ENCODE measurements at places on chromosomes 16 and 17.
A peak's percentile ranks its signal among the peaks of the same experiment; 100 is the strongest.

GRCh38 chr17:82414548-82415281 is 3.4 kb upstream of the HEXD start:
- no peak for DNase-seq

DNA sequence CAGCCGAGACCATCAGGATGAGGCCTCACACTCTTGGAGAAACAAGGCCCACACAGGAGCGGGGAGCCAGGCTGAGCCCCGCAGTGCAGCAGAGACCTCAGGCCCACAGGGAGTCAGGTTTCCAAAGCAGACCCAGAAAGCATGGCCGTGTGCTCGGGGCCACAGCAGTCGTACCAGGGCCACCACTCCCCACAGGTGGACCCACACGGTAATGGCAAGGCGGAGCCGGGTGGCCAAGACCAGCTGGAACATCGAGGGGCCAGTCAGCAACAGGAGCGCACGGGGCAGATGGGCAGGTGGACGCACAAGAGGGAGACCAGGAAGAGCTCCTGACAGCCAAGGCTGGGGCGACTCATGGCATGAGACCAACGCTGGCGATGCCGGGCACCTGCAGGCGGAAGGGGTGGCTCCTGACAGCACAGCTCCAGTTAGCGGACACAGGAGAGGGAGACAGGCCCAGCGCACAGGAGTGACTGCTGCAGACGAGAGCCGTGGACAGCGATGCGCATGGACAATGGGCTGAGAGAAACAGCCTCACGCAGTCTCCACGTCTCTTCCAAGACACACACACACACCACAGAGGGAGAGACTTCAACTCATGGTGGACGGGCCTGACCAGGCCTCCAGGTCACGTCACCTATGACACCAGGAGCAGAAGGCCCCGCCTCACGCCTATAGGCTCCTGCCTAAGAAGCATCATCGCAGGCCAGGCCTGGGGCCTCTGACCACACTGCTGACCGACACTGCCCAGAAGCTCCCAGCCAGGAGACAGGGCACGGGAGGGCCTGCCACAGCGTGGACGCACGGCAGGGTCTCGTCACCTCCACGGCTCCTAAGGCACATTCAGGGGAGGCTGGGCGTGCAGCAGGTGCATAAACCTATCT is 58.6 kb downstream of the ZNF778 start:
- no peak for DNase-seq

- DNase-seq = no peak
These were observed 18.5 kb downstream of the CYTH1 start for GRCh38 chr17:78763561-78763960.

- DNase-seq = no peak
These were observed 11.1 kb downstream of the PTRH2 start for GRCh38 chr17:59695945-59696681.

DNA sequence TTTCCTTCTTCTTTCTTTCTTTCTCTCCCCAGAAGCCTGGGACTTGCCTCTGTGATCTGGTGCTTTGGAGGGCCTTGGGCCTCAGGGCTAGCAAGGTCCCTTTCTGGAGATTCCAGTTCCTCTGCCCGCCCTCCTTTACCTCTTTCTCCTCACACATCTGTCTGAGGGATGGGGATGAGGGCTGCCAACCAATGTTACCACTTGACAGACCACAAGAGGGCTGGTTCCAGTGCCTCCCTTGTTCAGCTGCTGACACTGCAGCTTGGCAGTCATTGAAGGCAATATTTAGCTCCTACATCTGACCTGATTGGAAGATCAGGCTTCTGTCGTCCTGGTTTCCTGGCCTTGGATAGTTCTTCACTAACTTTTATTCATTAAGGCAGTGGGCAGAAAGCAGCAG is 3.6 kb upstream of the ZNF652 start:
- no peak for DNase-seq

DNA sequence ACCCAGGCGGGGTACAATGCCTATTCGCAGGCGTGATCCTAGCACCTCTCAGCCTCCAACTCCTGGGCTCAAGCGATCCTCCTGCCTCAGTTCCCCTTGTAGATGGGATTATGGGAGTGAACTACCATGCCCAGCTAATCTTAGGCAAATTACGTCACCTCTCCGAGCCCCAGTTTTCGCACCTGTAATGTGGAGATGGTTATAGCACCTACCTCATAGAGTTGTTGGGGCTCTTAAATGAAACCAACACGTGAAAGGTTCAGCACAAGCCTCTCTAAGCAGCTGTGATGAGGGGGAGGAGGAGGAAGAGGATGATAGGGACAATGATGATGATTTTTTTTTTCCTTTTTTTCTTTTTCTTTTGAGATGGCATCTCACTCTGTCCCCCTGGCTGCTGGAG is 59.9 kb downstream of the ABR start:
- DNase-seq = no peak

GRCh38 chr17:80872501-80873306 is 118.9 kb upstream of the CHMP6 start:
- no peak for DNase-seq

GRCh38 chr17:61805399-61805798 is 57.9 kb downstream of the BRIP1 start:
- no peak for DNase-seq

- no peak for DNase-seq
These were observed 311.5 kb upstream of the KCNJ16 start for GRCh38 chr17:69763503-69763902.

GRCh38 chr17:80071116-80071841 is 30.1 kb upstream of the GAA start:
- no peak for DNase-seq

DNA sequence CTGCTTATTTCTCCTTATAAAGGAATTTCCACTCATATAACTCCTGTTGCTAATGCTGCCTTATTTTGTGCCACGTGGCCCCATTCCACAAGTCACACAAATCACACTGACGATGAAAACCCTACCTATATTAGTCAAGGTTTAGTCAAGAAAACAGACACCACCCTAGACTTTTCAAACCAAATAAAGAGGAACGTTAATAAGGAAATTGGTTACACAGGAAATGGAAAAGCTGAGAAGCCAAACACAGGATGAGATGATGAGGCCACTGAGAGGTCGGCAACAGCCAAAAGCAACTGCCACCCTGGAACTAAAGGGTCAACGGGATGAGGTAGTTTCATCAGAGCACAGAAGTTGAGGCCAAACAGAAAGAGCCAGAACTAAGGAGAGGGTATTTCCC is 47.3 kb upstream of the ALOX12 start:
- DNase-seq = no peak

GRCh38 chr17:64231567-64232141 is 31.4 kb downstream of the TEX2 start:
- no peak for DNase-seq

GRCh38 chr17:76204277-76204676 is 36.0 kb downstream of the RNF157 start:
- no peak for DNase-seq

GRCh38 chr17:71213936-71214335 is 906.9 kb upstream of the SOX9 start:
- no peak for DNase-seq

DNA sequence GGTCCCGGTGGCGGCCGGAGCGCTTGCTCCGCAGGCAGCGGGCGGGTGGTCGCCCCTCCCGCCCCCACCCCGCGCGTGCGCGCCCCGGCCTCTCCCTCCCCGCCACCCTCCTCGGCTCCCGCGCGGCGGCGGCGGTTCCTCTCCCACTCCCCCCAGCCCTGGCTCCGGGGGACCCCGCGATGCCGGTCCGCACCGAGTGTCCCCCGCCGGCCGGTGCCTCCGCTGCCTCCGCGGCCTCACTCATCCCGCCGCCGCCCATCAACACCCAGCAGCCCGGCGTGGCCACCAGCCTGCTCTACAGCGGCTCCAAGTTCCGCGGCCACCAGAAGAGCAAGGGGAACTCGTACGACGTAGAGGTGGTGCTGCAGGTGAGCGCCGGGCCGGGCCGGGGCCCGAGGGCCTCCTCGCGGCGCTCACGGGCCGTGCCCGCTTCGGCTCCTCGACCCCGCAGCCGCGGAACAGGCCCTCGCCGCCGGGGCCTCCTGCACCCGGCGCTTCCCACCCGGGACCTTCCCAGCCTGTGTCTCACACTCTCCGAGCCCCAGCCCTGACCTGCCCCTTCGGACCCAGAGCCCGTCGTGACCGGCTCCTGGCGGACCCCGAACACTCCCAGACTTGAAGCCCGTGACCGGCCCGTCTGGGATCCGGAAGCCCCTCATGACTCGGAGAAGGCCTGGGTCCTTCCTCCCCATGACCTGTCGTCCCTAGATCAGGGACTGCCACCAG is 490 bp downstream of the GID4 start:
- DNase-seq = peak; percentile 15

DNA sequence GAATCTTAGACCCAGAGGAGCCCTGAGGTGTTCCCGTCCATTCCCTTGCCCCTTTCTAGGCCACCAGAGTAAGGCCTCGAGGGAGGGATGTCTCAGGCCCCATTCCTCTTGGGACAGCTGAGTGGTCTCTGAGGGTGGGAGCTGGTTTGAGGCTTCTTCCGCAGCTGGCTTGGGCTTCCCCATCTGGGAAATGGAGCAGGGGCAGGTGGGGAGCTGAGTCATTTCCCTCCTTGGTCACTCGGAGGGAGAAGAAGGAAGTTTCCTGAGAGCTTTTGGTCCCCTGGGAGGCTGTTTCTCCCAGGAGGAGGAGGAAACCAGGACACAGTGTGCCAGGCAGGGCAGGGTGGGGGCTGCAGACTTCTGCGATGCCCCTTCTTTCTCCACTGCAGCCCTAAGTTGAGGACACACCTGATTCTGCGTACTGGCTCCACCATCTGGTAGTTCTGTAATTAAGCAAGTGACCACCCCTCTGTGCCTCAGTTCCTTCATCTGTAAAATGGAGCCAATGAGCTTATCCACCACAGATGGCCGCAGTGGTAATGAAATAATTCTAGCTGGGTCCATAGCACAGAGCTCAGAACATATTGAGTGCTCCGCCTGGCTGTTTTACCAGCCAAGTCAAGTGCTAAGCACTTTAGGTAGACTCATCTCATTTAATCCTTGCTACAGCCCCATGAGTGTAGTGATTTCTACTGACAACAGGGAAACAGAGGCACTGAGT is 1.6 kb upstream of the KCNJ12 start:
- DNase-seq = no peak

GRCh38 chr17:70780031-70780430 is 610.7 kb downstream of the KCNJ2 start:
- DNase-seq = no peak

GRCh38 chr16:35306915-35307314 is 1847.5 kb downstream of the TP53TG3F start:
- no peak for DNase-seq

GRCh38 chr17:34153991-34154390 is 101.1 kb upstream of the CCL2 start:
- no peak for DNase-seq

DNA sequence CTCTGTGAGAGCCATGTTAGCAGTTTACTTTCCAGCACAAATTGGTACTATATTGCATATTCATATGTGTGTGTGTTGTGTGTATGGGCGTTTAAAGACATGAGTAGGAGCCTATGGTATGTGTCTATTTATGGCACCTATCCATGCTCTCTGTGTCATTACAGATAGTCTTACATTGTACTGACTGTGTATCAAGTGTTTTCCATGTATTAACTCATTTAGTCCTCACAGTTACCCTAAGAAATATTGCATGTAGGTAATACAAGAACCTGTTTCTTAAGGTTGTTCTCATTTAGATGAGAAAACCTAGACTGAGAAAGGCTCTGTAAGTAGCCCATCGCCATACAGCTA is 1.6 kb downstream of the ALG1 start:
- DNase-seq = no peak

- no peak for DNase-seq
These were observed 9.2 kb downstream of the NXN start for GRCh38 chr17:970364-970763.

- no peak for DNase-seq
These were observed 62.0 kb upstream of the CRHR1 start for GRCh38 chr17:45722161-45722560.

DNA sequence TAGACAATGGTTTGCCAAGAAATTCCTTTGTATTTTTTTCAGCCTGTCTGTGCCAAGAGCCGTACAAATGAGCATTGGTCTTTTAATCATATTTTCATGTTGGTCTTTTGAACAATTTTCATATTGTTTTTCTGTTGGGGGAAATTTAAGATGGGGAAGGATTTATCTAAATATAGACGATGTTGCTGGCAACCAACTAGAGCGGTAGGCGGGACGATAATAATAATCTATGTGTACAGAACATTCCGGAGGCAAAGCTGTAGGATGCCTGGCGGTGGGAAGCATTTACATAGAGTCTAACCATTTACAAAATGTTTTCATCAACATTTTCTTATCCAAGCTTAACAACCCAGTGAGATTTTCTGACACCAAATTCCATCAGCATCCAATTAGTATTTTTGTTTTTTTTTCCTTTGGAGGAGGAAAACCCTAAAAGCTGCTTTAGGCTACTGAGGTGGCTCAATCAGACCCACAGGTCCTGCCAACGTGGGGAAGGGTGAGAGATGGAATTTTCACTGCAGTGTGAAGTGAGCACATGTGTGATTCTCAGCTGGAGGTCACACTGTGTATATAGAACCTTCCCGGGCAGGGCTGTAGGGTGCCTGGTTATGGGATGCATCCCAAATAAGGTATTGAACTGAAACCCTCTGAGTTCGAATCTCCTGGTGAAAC is 11.7 kb upstream of the SEC14L1 start:
- no peak for DNase-seq

DNA sequence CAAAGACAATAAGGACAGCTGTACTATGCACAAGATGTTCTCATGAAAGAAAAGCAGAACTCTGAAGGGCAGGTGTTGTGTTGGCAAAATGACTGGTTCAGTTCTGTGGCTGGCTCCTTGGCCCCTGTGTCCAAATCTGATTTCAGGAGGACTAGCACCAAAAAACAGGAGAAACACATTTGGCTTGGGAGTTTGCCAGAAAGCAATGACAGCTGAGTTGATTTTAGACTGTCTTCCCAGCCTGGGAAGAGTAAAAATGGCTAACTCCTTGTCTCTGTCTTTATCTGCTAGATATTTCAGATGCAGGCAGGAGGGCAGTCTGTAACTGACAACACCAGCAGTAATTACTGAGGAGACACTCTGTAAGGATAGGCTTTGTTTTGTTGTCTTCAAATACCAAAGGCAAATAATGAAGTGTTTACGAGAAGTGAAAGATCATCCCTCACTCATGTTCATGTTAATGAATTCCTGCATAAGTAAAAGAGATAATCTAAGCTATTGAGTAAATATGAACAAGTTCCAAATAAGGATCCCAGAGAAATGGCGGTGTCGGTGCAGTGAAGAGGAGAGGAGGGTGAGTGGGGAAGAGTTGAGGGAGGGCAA is 989.0 kb downstream of the CDH11 start:
- no peak for DNase-seq

- no peak for DNase-seq
These were observed 14.0 kb upstream of the RAI1 start for GRCh38 chr17:17667231-17667630.

- DNase-seq = no peak
These were observed 5.1 kb downstream of the PLCG2 start for GRCh38 chr16:81784072-81784795.

- DNase-seq = no peak
These were observed 863 bp downstream of the ADCY9 start for GRCh38 chr16:4115209-4115948.

GRCh38 chr17:45345554-45346215 is 28.9 kb upstream of the MAP3K14 start:
- DNase-seq = no peak
